Activated CD4-positive, alpha-beta T cell treated with anti-CD3 and anti-CD28 coated beads, Interleukin-2, amount 10 ng/mL, durations not matched to agents 24 days and 14 days (primary cell): ENCODE measurements at places on chromosomes 5 and 9.

- no peak for DNase-seq
Observed at GRCh38 chr9:36566813-36567221, 5.9 kb upstream of the MELK start.

- no peak for DNase-seq
Observed at GRCh38 chr5:65682148-65682547, 39.8 kb downstream of the SGTB start.

DNA sequence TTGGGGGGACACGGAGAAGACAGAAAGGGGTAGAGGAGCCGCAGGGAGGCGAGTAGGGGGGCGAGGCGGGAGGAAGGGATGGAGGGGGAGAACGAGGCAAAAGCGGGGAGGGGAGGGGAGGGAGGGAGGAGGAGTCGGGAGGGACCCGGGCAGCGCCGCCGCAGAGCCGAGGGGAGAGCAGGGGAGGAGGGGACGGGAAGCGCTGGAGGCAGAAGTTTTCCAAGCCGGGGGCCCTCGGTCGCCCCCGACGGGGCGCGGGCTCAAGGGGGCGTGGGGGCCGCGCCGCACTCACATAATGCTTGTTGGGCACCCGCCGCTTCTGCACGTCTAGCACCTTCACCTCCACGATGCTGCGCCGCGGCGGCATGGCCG lies 353 bp downstream of the SH3PXD2B start:
- DNase-seq = no peak

- DNase-seq = no peak
Observed at GRCh38 chr5:77607324-77607723, 31.2 kb downstream of the OTP start.

- DNase-seq = no peak
Observed at GRCh38 chr5:158013939-158014338, 155.0 kb upstream of the CLINT1 start.
